NCI-H146 (cell line): ENCODE measurements at places on chromosomes 3 and 15.
A peak's percentile ranks its signal among the peaks of the same experiment; 100 is the strongest.

DNA sequence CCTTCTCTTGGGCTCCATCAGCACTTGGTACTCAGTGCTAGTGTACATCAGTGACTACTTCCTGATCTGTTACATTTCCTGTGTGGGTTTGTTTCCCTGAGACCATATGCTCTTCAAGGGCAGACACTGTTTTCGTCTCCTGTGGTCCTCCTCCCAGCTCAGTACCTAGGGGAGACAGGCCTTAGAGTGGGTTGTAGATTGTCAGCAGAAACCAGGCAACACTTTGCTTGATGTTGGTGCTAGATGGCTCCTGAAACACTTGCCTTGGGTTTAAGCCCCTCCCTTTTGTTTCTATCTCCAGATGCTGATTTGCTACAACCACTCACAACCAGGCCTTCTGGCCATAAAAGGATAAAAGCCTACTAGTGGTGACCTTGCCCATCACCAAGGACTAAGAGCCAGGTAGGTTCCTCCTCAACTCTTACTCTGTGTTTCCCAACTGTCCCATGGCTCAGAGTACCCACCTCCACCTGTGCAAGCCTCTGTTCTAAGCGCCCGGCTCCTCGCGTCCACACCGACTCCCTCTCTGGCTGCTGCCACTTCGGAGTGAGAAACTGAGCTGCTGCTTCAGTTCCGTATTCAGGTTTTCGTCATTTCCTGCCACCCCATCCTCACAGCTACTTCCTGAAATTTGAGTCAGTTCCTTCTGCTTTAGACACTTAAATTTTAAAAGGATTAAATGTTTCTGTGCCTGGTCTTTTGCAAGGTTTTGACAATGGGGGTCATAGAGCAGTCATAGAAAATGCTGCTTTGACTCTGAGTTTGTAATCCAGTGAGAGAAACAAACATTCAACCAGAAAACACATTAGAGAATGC, at the start of gene HCLS1:
Gene HCLS1 (minus strand): TSS at position 548 of the 816 bp plus-strand sequence. CDS start 2,556 bp downstream, outside the sequence.
- no peak for DNase-seq

DNA sequence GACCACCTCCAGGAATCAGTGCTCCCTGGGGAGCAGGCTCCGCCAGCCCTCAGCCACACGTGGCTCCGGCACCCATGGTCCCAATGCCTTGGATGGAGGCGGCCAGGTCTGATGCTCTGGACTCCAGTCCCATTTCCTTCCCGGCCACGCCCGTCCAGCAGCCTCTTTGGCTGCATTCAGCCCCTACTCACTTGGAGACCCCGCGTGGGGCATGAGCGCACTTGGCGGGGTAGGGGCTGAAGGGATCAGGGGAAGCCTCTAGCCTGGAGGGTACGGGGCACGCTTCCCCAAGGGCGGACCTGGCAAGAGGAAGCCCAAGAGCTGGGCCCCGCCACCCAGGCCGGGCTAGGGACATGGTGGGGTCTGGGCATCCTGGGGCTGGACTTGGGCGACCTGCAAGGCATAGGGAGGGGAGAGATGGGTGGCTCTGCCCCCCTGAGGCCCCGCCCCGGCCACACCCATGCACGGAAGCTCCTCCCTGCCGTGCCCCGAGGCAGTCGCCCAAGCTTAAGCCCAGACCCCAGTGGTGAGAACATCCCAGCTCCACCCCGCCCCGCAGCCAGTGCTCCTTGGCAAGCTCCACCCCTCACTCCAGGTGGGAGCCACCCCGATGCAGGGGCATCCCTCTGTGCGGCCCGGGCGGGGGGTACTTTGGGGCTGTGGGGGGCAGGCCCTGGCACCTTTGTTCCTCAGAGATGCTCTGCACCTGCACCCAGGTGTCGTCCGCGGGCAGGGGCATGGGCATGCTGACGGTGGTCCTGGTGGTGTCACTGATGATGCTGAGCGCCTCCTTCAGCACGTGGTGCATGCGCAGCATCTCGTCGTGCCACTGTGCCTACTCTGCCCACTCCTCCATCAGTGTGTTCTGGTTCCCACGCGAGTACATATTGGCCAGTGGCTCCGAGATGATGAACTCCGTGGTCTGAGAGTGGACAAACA, 163.5 kb downstream of the GOLGA6L4 start:
- no peak for DNase-seq

DNA sequence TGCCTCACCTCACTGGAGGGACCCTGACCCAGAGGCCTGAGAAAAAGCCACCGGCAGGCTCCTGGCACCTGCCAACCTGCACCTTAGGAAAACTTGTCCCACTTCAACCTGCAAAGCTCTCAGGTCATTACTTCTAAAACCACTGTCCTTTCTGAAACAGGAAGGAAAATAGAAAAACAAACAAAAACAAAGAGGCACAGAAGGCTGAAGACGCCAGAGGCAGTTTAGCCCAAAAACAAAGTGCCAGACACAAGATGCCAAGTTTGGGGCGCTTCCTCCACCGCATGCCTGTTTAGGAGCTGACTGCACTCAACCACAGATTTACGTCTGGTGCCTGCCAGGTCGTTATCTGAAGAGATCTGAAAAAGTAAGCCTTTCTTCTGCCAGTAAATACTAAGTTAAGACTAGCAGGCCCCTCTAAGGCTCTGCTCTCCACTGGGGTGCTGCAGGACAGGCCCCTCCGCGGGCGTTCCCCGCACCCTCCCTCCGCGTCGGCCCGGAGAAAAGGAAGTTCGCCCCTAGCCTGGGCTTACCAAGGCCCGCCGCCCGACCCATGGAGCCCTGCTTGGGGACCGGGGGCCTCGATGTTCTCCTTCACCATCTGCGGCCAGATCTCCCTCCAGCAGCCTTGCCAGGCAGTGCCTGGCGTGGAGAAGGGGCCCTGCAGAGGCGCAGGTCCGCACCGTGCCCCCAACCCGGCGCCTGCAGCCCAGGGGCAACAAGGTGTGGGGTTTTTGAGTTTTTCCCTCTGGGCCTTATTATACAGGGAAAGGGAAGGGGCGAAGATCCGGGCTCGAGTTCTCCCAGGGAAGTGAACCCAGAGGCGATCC, 1.3 kb downstream of the GOLGA8A start:
- DNase-seq, result no peak

GRCh38 chr15:97691799-97692198, 268.7 kb upstream of the ARRDC4 start:
- DNase-seq, result peak; percentile 3

GRCh38 chr3:63353383-63353782, 75.3 kb downstream of the SYNPR start:
- DNase-seq, result no peak

DNA sequence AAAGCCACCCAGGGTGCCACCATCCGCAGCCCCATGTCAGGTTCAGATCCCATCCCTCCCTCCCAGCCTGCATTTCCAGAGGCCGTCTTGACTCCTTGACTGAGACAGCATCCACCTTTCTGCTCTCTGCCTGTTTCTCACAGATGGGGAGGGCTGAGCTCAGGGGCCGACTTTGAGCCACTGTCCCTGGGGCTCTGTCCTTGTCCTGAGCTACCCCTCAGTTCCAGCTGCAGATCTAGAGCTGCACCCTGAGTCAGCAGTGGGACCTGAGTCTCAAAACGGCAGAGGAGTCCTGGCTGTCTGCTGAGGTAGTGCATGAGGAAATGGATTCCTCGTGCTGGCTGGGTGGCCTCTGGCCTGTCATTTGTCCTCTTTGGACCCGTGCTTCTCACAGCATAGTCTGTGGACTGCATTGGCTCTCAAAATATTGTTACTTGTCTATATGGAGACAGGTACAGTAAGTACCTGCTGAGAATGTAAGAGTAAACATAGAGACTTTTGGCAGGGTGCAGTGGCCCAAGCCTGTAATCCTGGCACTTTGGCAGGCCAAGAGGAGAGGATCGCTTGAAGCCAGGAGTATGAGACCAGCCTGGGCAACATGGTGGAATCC, 22.3 kb downstream of the RPLP1 start:
- no peak for DNase-seq

- no peak for DNase-seq
These were observed 70.5 kb upstream of the BOC start for GRCh38 chr3:113140876-113141275.

DNA sequence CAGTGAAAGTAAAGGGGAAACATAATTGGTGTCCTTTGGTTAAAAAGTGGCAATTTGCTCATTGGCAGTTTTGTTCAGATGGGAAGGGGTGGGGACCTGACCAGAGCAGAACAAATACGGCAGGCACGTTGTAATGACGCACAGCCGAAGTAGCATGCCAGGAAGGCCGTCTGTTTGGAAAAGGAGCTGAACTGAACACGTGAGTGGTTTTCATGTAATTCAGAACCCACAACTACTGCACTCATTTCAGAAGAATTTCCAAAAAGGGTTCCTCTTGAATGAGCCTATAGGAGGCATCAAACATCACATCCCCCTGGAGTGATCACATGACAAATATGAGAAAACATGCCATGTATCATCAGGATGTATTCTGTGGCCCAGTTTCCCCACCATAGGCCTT, 42.9 kb upstream of the LMCD1 start:
- no peak for DNase-seq

GRCh38 chr3:62718515-62719320, 156.5 kb downstream of the CADPS start:
- peak; percentile 59 for DNase-seq

- DNase-seq, result no peak
These were observed 7.3 kb downstream of the PRKCD start for GRCh38 chr3:53168175-53168923.
